ENCODE measurements at places on chromosomes 16 and 17.
A peak's percentile ranks its signal among the peaks of the same experiment; 100 is the strongest.

DNA sequence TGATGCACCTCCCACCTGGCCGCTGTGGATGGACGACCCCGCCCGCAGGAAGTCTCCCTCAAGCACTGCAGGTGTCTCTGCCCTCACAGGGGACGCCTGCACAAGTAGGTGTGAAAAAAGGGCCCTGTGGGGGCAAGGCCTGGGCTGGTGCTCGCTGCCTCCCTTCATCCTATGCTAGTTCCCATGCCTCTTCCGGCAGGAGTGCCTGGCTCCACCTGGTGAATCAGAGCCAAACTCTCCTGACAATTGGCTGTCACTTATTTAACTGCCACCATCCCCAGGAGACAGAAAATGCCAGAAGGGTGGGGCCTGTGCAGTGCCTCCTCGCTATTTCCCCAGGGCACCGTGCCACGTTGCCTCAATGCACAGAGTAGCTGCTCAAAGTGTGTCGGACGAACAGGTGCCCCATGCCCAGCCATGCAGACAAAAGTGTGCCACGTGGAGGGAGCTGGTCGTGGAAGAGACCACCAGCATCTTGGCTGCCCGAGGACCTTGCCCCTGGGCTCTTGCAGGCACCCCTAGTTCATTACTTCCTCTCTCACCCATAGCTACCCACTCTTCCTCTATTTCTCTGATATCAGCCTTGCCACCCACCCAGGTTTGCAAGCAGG is 170.7 kb downstream of the SEC14L1 start:
- DNase-seq, result no peak

- DNase-seq, result no peak
These were observed 2.0 kb upstream of the SYNGR2 start for GRCh38 chr17:78166416-78166815.

GRCh38 chr16:27108051-27108770 is 41.5 kb downstream of the C16orf82 start:
- no peak for DNase-seq

DNA sequence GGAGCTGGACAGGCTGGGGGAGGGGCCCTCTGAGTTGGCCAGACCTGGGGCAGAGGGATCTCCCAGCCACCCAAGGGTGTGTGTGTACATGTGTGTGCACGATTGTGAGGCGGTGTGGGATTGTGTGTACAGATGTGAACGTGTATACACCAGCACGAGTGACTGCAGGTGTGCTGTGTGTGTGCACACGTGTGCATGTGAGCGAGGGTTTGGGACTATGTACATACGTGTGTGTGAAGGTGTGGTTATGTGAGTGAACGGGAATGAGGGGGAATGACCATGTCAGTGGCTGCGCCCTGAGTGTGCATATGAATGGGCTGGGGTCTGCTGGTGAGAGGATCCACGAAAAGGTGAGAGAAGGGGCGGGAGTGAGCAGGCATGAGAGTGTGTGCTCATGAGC is 22.4 kb upstream of the TAC4 start:
- no peak for DNase-seq

DNA sequence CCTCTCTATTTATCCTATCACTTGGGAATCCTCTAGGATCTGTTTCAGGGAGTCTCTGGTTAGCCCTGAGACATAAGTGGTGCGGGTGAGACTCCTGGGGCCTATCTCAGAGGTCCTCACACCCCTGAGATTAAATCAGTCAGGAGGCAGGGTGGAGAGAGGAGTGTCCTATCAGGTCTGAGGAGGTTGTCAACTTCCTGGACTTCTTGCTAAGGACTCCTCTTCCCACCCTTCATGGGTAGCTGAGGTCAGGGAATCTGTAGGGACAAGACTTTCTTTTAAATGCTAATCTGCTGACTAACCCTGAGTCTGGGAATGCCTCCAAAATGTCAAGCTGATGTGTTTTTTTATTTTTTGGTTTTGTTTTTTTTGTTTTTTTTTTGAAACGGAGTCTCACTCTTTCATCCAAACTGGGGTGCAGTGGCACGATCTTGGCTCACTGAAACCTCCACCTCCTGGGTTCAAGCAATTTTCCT is 6.6 kb upstream of the ARMC5 start:
- no peak for DNase-seq

DNA sequence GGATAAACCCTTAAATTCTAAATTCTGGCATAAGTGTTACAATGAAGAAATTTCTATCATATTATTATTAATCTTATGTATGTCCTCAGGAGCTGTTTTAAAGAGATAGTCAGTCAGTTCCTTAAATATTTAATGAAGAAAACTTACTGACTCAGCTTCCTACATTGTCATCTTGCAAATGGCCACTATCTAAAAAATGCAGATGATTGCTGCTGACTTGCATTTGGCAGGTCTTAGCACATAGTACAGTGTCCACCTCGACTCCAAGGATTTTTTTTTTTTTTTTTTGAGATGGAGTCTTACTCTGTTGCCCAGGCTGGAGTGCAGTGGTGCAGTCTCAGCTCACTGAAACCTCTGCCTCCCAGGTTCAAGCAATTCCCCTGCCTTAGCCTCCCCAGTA is 55.1 kb upstream of the CORO6 start:
- DNase-seq, result no peak

GRCh38 chr17:68204736-68205135 is 43.1 kb upstream of the AMZ2 start:
- no peak for DNase-seq

- DNase-seq, result peak; percentile 51
These were observed at the start of the genes ACACA and TADA2A for GRCh38 chr17:37406635-37407461. TSS of gene ACACA (minus strand) at chr17:37406836. CDS start at chr17:37406299, 537 bp downstream. TSS of gene TADA2A (plus strand) at chr17:37406886. CDS start at chr17:37411366, 4,480 bp downstream.

DNA sequence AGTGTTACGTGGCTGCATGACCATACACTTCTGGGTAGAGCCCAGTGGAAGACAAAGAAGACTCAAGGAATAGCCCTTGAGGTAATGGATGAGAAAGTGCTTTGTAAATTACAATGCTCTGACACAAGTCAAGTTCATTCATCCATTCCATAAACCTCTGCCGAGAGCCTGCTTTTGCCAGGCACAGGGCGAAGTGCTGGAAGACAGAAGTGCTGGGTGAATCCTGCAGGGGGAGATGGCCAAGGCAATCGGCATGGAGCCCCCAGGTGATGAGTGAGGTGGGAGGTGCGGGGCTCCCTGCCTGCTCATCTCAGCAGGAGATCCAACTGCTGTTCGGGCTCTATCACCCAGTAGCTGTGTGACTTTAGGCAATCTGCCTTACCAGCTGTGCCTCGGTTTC is 2.8 kb upstream of the SOCS3 start:
- no peak for DNase-seq

GRCh38 chr17:57920916-57921703 is 34.1 kb downstream of the CUEDC1 start:
- DNase-seq, result no peak

DNA sequence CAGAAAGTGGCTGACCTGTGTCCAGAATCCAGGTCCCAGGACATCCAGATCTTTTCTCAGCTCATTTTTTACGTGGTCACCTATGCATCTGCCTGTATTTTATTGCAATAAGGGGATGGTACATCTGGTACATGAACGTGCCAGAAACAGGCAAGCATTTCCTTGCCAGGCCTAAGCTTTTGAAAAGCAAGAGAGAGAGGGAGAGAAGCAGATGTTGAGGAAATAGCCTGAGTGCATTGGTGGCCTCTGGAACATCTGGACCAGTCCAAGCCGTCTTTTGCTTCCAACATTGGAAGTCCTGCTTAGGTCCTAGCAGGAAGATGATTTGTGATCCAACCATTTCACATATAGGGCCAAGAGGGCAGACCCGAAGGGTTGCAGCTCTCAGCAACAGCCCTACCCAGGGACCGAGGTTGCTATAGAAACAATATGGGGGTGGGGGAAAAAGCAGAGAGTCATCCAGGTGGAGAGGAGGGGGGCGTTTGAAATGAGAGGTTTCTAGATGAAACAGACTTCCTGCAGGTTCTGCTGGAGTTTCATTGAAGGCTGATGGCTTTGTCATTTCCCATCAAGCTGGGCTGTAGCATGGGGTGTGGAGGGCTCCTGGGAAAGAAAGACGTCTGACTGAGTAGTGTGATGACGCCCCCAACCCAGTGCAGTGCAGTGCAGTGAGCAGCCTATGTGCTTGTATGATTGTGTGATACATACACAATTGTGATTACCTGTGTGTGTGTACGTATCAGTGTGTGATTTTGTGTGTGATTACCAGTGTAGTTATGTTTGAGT is 61.6 kb downstream of the SHISA6 start:
- no peak for DNase-seq

DNA sequence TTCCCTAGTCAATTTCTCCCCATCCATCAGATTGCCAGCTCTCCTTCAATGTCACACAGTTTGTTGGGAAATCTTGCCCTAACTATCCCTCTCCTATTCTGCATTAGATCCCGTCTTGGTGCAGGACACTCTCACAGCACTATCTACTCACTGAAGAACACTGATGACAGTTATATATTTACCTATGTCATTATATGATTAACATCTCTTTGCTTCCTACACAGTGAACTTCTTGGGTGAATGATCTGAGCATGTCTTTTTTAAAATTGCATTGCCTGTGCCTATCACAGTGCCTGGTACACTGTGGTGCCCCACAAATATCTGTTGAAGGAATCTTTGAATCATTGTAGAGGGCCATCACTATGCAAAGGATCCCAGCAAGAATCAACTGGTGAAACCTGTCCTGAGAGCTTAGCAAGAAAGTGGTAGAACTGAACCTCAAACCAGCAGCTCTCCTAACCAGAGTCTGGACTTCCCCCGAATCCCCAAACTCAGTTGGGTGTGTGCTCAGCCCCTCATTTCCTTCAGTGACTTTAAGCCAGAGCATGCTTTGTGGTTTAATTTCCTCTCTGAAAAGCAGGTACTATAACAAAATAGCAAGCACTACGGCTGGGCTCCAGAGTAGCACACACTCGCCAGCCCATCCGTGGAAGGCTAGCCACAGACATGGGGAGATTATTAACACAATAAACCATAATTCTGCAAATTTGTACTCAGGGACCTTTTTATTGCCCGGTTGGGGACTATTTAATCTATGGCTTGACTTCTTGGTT is 680.7 kb upstream of the SALL1 start:
- DNase-seq, result no peak

GRCh38 chr16:15052747-15053476 is 3.0 kb downstream of the NTAN1 start:
- DNase-seq, result no peak

- DNase-seq, result no peak
These were observed 52.6 kb upstream of the KDM6B start for GRCh38 chr17:7781429-7781828.

- DNase-seq, result no peak
These were observed 11.8 kb downstream of the C16orf74 start for GRCh38 chr16:85738923-85739715.

Data from stimulated activated CD8-positive, alpha-beta memory T cell treated with anti-CD3 and anti-CD28 coated beads, Interleukin-2, amount 100 ng/mL, for 1 hour (primary cell).